ENCODE measurements at places on chromosomes 4 and X. TPM values are rescaled to one million over a fixed set of nuclear protein-coding genes. Genes with fewer than 3 reads are reported as not detected.

DNA sequence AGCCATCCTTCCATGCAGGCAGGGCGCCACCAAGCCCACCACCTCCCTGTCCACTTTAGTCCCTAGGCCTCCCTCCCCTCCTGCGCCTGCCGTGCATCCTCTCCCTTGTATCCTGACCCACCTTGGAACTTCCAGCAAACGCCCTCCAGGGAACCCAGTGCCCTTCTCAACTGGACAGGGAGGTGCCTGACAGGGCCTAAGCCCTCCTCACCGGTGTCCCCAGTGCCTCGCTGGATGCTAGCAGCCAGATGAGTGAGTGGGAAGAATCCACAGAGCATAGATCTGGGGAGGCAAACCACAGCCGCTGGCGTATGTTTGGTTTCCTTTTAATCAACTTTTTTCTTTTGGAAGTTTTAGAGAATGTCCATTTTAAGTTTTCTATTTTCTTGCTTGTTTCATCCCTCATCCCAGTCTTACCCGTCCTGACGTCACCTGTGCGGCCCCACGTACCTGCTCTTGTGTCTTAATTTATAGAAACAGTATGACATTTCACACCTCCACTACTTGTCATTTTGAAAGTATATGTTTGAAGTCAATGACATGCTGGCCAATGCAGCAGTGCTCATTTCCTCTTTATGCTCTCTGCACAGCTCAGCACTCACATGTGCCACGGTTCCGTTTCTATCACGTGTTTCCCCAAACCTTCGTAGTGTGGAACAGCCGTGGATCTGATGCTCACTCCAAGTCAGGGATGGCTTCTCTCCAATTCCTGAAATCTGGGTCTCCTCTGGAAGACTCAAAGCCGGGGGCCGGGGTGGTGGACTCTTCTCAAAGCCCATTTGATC, 3.4 kb upstream of the HMX1 start:
- H3K4me1 ChIP-seq, result no peaks in the 10 kb centered on the region
- no peak overlapping the region for H3K27ac ChIP-seq
- no peaks in the 10 kb centered on the region for H3K36me3 ChIP-seq
- DNase-seq, result no peak
- no peak overlapping the region for H3K4me3 ChIP-seq
- H3K27me3 ChIP-seq, result peaks cover 88% of the 10 kb centered on the region

GRCh38 chrX:110614596-110614995, 181.0 kb downstream of the CHRDL1 start:
- H3K27ac ChIP-seq, result no peak overlapping the region
- H3K4me1 ChIP-seq, result no peaks in the 10 kb centered on the region
- no peak for DNase-seq
- H3K27me3 ChIP-seq, result no peaks in the 10 kb centered on the region
- no peaks in the 10 kb centered on the region for H3K36me3 ChIP-seq

Gene PITX2
- total RNA-seq, result 37.9 TPM

Gene MAOA
- 40.0 TPM for total RNA-seq

Gene RTL3
- 0.34 TPM for total RNA-seq
